ENCODE measurements at places on chromosomes 2 and 18.

DNA sequence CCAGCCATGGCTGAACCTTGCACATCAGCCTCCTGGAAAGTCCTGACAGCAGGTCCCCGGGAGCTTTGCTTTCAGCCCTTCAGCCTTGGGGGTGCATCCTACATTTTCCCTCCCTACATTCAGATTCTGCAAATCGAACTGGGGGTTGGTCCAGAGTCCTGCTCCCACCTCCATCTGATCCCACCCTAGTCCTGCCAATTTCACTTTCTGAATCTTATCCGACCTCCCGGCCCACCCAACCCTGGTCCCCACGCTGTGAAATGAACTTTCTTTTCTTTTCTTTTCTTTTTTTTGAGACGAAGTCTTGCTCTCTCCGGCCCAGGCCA, 47.8 kb upstream of the ODC1 start:
- no peak for DNase-seq

DNA sequence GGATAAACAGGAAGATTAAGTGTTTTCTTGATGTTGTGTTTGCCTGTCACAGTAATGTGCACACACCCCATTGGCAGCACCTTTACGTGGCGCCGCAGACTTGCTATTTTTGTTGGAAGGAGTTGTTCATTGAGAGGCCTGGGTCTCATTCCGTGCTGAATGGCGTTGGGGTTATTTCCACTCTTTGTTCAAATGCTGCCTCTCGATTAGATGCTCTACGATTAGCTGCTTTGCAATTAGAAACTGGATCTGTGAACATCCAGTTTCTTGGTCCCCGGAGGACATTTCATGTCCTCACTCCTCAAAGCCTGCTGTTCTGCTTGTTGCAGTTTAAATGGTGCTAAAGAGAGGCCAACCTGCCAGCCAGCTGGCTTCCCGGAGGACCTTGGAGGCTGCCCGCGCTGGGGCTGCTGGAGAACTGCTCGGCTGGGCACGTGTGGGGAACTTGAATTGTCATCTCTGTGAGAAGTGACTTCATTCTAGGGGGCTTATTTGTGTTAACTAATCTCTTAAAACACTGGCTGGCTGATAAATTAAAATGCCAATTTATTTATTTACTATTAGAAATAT, 117.4 kb upstream of the NABP1 start:
- DNase-seq: no peak

GRCh38 chr18:4308576-4308975, 146.5 kb downstream of the DLGAP1 start:
- DNase-seq: no peak

DNA sequence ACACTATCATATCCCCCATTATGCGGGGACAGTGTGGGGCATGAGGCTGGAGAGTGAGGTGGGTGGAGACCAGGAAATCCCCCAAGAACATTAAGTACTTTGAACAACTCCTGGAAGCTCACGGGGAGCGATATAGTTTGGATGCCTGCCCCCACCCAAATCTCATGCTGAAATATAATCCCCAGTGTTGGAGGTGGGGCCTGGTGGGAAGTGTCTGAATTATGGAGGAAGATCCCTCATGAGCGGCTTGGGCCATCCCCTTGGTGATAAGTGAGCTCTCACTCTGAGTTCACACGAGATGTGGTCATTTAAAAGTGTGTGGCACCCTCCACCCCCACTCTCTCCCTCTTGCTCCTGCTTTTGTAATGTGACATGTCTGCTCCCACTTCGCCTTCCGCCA, 97.1 kb upstream of the TMEM200C start:
- DNase-seq: no peak

GRCh38 chr2:158762336-158762735, 32.8 kb upstream of the DAPL1 start:
- no peak for DNase-seq

- DNase-seq: no peak
Measured at GRCh38 chr2:128228894-128229293, 89.8 kb downstream of the HS6ST1 start.

- DNase-seq: no peak
Measured at GRCh38 chr2:204483608-204484081, 61.6 kb upstream of the PARD3B start.

- no peak for DNase-seq
Measured at GRCh38 chr2:46411245-46411641, 68.1 kb upstream of the TMEM247 start.

GRCh38 chr2:229196448-229196847, 74.6 kb downstream of the PID1 start:
- no peak for DNase-seq

GRCh38 chr2:162100579-162100978, 26.6 kb upstream of the DPP4 start:
- DNase-seq: no peak

DNA sequence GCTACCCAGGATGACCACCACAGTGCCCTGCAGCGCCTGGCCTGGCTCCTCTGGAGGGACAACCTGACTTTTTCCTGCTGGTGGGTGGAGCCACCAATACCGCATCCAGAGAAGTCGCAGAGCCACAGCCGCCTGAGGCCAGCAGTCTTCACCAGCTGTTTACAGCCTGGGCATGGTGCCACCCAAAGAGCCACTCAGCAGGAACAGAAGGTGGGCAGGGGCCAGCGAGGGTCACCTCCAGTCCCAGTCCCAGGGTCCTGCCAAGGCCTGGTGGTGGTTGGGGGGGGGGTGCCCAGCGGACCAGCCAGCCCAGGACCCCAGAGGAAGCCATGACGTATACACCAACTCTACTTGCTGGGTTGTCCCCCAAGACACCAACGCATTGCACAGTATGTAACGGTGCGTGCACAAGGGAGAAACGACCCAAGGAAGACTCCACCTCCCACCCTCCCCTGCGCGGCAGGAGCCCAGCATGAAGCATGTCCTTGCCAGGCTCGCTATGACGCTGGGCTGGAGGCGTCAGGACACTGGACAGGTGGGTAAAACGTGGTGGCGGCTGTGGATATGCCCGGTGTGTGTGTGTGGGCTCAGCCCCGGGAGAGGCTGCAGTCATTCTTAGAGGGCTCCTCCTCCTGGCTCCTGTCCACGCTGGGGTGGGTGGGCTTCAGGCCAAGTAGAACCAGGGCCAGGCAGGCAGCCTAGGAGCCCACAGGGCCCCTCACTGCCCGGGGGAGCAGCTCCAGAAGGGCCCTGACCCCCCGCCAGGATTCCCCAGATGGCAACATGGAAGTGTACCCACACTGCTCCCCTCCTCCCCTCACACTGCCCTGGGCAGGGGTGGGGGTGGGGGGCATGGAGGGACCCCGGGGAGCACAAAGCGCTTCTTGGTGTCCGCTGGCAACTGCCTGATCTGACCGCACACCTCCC, 49.3 kb downstream of the HS6ST1 start:
- peak; percentile 39 for DNase-seq

GRCh38 chr2:110101901-110102803, 13.5 kb downstream of the MALL start:
- DNase-seq: no peak

DNA sequence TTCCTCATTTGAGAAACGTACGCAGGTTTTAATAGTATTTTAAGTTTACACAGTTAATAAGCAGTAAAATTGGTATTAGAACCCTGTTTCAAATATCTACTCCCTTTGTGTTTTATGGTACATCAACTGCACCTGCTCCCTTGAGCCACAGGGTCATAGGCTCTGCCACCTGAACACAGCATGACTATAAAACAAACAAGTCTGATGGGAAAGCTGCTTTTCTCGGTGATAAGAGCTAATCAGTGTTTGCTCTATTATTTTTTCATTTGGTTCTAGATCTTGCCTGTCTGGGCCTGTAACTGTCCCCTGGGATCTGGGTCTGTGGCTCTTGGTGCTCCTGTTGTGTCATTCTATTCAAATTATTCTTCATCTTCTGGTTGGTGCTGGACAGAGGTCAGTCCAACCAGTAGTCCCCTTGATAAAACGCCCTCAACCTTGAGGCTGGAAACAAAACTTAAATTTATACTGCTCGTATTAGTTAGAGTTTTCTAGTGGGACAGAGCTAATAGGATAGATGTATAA, 314.8 kb upstream of the LRP1B start:
- DNase-seq: no peak
